ENCODE measurements at places on chromosomes 3 and 15.

GRCh38 chr3:161153480-161153879 lies 48.3 kb upstream of the B3GALNT1 start:
- DNase-seq, result no peak

DNA sequence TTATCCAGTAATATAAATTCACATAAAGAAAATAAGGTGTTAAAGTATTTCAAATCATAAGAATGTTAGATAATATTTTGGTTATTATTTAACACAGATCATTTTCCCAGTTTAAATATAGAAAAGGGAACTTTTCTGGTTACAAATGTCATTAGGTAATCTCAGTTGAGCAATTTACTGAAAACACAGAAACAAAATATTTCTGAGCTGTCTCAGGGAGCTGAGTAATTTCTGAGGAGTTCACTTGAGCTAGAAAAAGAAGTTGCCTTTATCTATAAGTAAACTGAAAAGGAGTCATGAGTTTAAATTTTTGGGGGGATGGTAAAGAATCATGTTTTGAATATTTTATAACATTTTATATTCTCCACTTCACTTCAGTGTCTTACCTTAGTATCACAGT lies 855.4 kb upstream of the ARPP21 start:
- no peak for DNase-seq

GRCh38 chr15:90838139-90838538 lies 30.2 kb upstream of the FURIN start:
- no peak for DNase-seq

DNA sequence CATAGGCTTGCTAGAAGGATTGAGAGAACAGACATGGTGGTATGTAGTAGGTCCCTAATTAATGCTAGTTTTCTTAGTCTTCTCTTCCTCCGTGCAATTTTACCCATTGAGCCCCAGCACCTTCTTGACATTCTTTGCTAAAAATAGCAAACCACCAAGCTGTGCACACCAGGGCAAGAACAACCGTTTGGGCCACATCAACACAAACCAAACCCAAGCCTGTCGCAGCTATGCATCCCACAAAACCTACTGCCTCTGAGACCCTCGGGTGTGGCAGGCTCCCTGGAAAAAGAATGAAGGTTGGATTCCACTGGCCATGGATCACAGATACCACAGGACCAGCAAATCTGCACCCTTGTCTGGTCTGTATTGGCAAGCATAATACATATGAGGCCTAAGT lies 27.1 kb downstream of the HEG1 start:
- DNase-seq, result no peak

DNA sequence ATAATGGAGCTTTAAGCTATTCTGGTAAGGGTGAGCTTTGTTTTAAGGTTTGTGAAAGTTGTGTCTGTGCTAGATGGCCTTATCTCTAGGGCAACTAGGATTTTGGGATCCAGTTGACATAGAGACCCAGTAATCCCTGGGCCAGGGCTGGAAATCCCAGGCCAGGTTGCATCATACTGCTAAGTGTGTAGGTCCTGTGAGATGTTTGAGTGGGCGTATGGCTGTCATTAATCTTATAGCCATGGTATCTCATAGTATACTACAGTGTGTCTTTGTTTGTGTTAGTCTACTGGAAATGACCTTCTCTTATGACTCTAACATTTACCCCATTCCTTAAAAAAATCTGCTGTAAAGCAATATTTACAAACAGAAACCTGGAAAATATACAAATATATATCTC lies 151.4 kb downstream of the CACNA2D3 start:
- no peak for DNase-seq

DNA sequence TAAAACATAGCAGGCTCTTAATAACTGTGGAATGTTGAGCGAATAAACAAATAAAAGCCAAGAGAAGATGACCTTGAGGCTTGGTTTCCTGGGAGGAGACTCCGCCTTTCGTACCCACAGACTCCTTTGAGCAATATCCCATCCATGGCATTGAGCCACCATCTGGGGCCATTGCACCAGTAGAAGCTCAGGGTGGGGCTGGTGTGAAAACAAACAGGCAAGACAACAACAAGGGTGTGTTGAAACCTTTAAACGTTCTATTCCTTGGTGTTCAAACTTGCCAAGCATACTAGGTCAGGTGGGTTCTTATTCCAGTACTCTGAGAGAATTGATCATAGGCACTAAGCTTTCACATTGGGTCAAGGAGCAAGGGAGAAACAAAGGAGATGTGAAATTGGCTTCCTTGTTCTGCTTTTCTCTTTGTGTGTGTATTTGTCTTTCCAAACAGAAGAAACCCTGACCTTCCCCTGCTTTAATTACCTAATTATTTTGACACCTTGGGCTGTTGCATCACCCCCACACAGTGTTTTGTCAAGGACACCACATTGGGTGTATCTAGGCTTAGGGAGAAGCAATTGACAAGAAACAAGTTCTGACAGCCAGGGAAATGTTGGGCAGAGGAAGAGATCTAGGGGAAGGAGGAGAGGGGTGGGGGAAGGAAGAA lies 105.1 kb upstream of the BCL6 start:
- DNase-seq, result no peak

DNA sequence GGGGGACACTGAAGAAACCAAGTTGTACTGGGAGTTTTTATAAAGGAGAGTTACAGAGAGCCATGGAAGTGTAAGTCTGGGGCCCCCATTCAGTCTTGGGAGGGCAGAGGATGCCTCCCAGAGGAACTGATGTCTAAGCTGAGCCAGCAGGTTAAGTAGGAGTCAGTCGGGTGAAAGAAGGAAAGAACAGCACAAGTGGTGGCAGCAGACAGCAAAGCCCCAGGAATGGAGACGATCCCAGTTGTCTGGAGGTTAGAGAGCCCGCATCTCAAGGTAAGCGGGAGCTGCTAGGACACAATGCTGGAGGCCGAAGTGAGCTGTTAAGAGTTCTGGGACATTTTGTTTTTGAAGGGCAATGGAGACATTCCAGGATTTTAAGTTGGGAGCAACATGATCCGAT lies 88.8 kb downstream of the TAMM41 start:
- DNase-seq, result no peak

- DNase-seq, result peak; percentile 80
Observed at GRCh38 chr15:37100109-37100965, at the start of gene MEIS2. MEIS2 (minus strand) TSS chr15:37100549; CDS start chr15:37099466, 1,083 bp downstream.

DNA sequence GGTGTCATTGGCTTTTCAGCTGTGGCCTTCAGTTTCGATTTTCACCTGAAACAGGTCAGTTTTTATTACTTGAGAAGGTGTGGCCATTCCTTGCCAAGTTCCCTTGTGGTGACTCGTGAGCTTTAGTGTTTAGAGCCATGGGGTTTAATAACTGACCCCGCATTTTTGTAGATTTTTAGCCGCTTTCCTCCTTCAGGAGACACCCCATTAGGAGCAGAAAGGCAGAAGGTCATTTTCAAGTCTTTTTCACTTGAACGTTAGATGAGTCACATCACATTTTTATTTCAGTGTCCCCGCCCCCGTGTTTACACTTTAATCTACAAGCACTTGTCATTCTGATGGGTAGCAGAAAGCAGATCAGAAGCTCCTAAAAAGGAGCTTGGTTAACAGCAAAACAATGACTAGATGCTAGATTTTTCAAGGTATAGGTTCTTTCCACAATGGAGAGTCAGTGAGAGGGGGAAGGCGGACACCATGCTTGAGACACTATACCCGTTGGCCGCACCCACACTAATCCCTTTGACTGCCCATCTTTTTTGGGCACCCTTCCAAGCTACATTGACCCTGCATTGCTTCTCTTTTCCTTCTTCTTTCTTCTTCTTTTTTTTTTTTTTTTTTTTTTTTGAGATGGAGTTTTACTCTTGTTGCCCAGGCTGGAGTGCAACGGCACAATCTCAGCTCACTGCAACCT lies 132.7 kb downstream of the GHSR start:
- peak; percentile 34 for DNase-seq

DNA sequence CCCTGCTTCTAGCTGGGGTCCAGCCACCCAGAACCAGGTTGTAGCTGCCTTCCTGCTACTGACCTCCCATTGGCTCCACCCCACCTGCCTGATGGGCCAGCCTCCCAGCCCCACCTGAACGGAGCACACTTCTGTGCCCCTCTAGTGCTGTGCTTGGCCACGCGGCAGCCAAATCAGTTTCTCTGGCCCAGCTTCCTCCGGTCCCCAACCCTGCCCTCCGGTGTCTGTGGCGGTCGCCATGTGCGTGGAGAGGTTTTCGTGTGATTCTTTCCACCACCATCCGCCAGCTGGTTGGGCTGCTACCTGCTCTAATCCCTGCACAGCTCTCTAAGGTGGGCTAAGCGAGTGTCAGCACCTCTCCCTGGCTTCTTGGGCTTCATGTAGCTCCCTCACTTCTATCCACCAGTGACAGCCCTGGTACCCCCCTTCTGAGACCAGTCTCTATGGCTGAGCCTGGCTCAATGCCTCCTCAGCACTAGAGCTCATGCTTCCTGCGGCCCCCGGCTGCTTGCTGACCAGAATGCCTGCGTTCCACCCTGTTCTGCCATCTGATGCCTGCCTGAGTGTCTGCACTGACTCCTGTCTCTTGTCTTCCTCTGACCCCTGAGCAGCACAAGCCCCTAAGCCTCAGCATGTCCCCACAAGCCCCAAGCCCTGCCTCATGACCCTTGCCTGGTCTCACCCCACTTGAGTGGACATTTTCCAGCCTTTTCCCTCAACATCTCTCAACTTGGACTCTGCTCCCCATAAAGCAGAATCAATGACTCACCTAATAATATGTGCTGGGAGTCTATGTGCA lies 23.2 kb upstream of the MAGEF1 start:
- no peak for DNase-seq

DNA sequence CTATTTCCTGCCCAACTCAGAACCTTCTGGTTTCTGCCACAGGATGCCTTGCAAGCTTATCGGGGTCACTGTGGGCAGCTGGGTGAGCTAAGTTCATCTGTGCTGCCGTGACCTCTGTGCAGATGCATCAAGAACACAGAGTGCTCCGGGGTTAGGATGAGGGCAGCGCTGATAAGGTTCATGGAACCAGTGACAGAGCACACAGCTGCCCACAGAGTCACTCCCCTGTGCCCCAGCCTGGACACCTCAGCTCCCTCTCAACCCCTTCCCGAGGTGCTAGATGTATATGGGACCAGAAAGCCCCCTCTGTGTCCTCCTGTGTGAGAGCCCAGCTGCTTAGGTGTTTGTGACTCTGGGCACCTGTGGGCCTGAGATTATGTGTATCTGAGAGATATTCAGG lies 15.8 kb upstream of the ALAS1 start:
- DNase-seq, result no peak

DNA sequence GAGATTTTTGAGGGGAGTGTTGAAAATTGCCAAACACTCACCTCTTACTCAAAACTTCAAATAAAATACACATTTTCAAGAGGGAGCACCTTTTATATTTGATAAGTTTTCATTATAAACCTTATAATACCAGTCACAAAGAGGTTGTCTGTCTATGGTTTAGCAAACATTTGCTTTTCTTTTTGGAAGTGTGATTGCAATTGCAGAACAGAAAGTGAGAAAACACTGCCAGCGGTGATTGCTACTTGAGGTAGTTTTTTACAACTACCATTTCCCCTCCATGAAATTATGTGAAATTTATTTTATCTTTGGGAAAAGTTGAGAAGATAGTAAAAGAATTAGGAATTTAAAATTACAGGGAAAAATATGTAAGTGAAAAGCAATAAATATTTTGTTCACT lies 20.1 kb downstream of the DIPK2A start:
- no peak for DNase-seq

DNA sequence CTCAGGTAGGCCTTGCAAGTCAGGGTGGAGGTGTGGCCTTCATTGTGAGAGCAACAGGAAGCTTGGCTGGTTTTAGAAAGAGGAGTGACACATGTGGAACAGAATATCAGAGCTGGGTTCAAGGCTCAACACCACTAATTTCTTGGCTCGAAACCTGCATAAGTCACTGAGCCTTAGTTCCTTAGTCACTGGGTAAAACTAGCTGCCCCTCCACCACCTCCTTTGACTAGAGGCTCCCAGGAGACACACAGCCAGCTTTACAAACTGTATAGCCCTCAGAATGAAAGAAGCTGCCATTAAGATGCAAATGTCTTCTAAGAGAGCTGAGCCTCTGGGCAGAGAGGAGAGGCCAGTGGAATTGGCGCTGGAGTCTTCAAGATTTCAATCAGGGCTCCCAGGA lies 67.7 kb downstream of the CERS3 start:
- no peak for DNase-seq

DNA sequence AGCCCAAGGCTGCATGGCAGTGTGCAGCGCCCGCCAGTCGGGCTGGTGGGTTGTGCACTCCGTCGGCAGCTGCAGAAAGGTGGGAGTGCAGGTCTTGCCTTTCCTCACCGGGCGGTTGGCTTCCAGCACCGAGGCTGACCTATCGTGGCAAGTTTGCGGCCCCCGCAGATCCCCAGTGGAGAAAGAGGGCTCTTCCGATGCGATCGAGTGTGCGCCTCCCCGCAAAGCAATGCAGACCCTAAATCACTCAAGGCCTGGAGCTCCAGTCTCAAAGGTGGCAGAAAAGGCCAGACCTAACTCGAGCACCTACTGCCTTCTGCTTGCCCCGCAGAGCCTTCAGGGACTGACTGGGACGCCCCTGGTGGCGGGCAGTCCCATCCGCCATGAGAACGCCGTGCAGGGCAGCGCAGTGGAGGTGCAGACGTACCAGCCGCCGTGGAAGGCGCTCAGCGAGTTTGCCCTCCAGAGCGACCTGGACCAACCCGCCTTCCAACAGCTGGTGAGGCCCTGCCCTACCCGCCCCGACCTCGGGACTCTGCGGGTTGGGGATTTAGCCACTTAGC lies 4.3 kb downstream of the ISL2 start:
- no peak for DNase-seq

DNA sequence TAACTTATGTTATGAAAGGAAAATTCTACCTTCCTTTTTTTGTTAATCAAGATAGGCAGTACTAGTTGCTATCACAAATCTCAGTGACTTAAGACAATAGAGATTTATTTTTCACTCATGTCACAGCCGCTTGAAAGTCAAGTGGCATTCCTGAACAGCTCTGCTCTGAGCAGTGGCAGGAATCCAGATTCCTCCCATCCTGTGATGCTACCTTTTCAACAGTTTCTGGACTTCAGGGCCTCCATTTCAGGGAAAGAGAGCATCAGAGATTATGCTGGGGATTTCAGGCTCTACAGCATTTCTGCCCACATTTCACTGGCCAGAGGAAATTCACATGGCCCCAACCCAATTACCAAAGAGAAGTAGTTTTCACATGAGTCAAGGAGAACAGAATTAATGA lies 83.4 kb downstream of the IL1RAP start:
- DNase-seq, result no peak

- no peak for DNase-seq
Observed at GRCh38 chr3:71760140-71760539, 6.5 kb downstream of the GPR27 start.

DNA sequence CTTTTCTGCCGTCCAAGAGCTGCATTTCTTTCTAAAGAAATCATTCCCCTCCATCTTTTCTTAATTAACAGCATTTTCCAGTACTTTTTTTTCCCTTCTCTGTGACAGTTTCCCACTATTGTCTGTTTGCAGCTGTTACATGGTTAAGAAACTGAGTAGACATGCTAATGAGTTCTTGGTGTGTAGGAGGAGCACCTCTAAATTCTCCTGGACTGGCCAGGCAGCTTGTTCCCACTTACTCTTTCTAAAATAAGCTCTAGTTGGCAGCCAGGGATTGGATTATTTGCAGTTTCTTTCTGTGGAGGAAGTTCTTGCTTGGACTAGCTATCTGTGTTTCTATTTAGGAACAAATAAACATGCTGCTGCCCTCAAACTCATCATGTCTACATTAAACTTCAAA lies 235.1 kb upstream of the GAP43 start:
- DNase-seq, result no peak

- no peak for DNase-seq
Observed at GRCh38 chr3:98734306-98734705, 28.8 kb upstream of the ST3GAL6 start.

- DNase-seq, result no peak
Observed at GRCh38 chr3:38114052-38114874, 22.7 kb downstream of the ACAA1 start.
